ENCODE measurements at places on chromosomes 16 and 17.
A peak's percentile ranks its signal among the peaks of the same experiment; 100 is the strongest.

DNA sequence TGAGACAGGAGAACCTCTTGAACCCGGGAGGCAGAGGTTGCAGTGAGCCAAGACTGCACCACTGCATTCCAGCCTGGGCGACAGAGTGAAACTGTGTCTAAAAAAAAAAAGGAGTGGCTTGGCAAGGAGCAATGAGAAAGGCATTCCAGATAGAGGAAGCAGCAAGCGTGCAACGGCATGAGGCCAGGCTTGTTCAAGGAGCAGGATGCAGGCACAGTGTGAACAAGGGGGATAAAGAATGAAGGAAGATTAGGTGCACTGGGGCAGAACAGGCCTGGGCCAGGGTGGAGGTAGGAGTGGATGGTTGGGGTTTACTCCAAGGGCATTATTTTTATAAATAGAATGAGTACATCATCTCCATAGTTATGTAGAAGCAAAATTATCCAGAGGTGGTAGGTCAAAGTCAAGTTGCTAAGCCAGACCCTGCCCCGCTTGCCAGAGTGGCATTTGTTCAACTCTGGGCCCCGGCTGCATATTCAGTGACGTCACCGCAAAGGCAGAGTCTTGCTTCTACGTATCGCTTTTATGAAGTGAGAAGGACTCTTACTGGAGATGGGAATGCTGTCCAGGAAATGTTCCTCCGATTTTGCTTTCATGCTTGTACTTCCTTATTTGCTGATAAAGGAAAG is 100.2 kb downstream of the KATNIP start:
- no peak for DNase-seq

- DNase-seq = no peak
Measured at GRCh38 chr16:56038564-56039098, 152.7 kb upstream of the GNAO1 start.

GRCh38 chr16:53773150-53773846 is 69.3 kb downstream of the FTO start:
- DNase-seq = peak; percentile 73

DNA sequence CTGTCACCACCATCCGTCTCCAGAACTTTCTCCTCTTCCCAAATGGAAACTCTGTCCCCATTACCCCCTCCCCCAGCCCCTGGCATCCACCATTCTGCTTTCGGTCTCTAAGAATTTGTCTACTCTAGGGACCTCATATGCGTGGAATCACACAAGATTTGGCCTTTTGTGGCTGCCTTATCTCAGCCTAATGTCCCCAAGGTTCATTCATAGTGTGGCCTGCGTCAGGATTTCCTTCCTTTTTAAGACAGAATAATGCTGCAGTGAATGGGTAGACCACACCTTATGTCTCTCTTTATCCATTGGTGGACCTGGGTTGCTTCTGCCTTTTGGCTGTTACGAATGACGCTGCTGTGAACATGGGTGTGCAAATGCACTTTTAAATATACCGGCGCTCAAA is 139.7 kb upstream of the PLCG2 start:
- DNase-seq = no peak

DNA sequence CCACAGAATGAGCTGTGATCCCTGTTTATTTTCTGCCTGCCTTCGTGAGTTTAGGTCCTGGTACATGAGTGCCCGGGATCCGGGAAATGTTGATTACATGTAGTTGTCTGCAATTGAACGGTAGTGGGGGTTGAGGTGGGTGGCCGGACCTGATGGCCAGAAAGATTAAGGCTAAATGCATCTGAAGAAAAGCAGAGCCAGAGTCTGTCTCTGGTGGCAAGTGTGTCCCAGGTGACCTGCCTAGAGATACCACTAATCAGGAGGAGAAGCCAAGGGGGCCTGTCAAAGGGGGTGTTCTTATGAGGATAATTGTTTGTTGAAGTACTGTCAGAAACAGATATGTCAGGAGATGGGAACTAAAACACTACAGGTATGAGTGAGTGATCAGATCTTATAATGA is 154.0 kb upstream of the ASIC2 start:
- DNase-seq = no peak

- DNase-seq = no peak
Measured at GRCh38 chr17:34321964-34322363, 2.7 kb downstream of the CCL8 start.

DNA sequence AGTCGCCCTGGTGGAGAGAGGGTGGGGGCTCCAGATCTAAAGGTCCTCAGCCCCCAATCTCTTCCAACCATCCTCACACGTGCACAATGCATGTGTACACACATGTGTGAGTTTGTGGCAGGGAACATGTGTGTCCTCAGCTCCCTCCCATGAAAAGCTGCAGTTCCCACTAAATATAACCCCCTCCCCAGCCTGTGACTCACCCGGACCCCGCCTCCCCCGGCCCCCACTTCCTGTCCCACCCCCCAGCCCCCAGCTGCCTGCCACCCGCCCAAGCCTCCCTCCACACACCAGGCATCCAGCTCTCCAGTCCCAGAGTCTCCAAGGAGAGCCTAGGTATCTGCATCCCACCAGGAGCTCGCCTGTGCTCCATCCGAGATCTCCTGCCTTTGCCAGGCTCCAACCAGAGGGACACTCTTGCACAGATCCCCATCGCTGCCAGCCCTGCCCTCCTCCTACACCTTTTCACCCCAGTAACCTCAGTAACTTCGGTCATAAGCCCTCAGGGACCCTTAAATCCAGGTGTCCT is 3.9 kb downstream of the DLG4 start:
- no peak for DNase-seq

GRCh38 chr16:30445149-30445407 is 596 bp downstream of the SEPHS2 start:
- DNase-seq = no peak

DNA sequence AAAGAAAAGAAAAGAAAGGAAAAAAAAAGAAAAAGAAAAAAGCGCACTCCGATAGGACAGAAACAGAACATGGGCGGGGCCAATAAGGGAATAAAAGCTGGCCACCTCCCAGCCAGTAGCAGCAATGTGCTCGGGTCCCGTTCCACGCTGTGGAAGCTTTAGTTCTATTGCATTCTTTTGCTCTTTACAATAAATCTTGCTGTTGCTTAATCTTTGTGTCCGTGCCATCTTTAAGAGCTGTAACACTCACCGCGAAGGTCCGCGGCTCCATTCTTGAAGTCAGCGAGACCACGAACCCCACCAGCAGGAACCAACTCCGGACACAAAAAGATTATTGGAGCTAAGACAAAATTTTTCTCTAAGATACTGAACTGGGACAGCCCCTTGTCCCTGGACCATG is 3.1 kb upstream of the ARL5C start:
- DNase-seq = no peak

DNA sequence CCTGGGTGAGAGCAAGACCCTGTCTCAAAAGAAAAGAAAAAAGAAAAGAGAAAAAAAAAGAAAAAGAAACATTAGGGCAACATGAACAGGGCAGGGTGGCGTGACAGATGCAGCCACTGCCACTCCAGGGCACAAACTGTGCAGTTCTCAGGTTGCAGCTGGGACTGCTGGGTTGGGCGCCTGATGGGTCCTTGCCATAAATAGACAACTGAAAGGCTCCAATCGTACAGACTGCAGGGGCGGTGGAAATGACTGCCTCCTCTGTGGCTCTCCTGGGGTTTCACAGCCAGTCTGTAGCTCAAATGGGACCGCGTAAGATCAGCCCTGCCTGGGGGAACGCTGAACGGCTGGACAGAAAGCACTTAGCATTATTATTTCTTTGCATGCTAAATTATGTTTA is 130.7 kb downstream of the CPPED1 start:
- DNase-seq = no peak

DNA sequence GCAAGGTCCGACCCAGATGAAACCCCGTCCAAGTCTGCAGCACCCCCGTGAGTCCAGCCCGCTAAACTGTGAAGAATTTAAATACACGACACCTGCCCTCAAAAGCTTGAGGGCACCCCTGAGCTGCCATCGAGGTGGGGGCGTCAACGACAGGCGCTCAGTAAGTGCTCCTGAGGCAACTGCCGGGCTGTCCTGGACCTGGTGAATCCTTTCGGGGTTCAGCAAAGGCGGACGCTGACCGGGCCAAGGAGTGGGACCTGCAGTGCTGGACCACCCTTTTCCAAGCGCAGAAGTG is 512 bp upstream of the ENDOV start:
- no peak for DNase-seq

- no peak for DNase-seq
Measured at GRCh38 chr16:75750528-75750927, 24.2 kb upstream of the CPHXL start.

DNA sequence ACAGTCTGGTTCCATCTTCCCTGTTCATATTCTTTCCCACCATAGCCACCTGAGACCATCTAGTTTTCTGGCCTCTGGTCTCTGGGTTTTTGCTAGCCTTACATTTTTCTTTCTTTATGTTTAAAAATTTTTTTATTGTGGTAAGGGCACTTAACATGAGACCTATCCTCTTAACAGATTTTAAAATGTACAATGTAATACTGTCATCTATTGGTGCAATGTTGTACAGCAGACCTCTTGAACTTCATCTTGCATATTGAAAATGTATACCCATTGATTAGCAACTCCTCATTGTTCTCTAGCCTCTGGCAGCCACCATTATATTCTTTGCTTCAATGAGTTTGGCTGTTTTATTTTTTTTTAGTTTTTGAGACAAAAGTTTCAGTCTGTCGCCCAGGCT is 39.2 kb downstream of the ITGAM start:
- no peak for DNase-seq

DNA sequence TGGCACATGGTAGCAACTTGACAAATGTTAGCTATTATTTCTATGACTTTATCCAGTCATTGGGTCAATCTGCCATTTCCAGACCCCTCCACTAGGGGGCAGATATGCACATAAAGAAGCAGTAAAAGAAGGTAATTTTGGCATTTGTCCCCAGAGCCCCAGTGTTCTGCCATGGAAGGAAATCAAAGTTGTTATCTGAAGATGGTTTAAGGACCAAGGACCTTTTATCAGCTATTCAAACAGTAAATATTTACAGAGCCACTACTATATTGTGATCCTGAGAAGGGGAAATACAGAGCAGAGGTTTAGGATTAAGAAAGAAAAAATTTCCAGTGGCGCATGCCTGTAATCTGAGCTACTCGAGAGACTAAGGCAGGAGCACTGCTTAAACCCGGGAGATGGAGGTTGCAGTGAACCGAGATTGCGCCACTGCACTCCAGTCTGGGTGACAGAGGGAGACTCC is 20.0 kb downstream of the TRAF4 start:
- peak; percentile 81 for DNase-seq

GRCh38 chr17:36864827-36865430 is 72.3 kb upstream of the LHX1 start:
- no peak for DNase-seq

DNA sequence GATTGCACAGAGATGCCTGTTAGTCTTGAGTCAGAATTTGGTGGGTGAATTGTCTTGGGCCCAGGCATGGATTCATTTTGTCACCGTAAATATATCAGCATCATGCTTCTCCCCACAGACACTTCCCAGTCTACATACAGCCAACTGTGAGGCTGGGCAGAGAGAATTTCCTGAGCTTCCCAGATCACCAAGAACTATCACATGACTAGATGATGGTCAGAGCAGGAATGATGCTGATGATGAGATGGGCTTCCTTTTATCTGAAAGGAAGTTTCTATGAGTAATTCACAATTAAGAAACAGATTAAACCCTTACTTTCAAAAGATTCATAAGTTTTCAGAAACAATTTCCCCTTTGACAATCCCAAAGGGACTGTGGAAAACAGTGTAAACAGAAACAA is 323 bp upstream of the KRTAP9-9 start:
- DNase-seq = no peak

GRCh38 chr17:71057448-71057847 is 888.1 kb downstream of the KCNJ2 start:
- DNase-seq = no peak
